ENCODE measurements at places on chromosomes 13 and 19.

DNA sequence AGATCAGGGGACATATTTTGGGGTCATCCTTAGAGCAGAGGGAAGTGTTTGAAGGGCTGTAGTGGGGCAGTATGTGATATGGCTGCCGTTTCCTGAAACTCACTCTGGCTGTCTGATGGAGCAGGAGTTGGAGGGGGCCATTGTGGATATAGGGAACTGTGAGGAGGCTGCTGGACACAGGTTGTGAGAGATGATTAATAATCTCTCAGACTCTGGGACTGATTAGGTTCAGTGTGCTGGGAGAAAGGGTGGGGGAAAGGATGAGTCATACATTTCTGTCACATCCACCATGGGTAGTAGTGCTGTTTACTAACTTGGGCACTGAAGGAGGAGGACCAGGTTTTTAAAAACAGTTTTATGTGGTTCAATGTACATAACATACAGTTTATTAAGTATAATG, 4.8 kb downstream of the B3GLCT start:
- DNase-seq, result no peak

DNA sequence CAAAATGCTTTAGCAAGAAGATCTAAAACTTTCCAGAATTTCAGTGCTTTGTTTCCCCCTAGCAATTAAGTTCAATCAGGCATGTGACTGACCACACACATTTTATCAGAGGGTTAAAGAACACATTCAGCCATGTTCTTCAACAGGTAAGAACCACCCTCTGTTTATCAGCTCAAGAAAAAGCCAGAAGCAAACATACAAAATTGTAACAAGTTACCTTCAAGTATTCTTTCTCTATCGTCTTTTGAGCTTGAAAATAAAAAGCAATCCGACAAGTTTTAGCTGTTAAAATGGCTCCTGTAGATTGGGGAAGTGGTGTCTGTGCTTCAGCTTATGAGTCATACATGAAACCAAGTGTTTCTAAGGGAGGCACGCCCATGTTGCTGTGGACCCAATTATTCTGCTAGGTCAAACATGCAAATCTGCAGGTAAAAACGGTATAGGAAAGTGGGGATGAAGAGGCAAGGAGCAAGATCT, at the start of gene ELF1:
Gene ELF1, minus strand, starts transcription at position 306 of the 477 bp plus-strand sequence. CDS start 37,262 bp downstream, outside the sequence.
- DNase-seq, result peak; percentile 32

DNA sequence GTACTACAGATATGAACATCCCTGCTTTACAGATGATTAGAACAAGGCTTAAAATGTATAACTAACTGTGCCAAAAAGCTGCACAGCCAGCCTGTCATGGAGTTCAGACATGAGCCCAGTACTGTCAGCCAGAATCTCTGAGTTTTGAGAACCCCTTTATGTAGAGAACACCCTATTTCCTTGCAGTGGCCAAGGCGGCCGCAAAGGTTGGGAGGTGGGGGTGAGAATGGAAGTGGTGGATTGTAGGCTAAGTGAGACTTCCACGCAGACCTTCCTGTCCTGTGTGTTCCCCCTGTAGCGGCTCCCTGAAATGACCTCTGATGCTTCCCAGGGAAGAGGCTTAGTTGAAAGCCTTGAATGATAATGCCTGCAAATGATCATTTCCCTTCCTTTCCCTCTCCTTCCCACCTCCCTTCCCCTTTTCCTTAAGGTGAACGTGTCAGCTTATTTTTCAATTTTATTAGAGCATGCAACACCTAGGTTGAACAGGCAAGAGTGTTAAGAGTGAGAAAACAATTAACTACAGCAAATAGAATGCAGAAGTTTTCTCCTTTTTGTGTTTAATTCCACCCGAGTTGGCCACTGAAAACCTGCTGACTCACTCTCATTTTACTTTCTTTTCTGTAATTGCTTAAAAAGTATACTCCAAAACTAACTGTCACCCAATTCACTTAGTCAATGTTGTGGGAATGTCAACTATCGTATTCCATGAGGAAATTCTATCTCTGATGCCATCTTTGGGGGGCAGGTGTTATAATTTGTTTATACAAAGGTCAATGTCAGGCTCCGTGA, 167.0 kb upstream of the EDNRB start:
- no peak for DNase-seq

DNA sequence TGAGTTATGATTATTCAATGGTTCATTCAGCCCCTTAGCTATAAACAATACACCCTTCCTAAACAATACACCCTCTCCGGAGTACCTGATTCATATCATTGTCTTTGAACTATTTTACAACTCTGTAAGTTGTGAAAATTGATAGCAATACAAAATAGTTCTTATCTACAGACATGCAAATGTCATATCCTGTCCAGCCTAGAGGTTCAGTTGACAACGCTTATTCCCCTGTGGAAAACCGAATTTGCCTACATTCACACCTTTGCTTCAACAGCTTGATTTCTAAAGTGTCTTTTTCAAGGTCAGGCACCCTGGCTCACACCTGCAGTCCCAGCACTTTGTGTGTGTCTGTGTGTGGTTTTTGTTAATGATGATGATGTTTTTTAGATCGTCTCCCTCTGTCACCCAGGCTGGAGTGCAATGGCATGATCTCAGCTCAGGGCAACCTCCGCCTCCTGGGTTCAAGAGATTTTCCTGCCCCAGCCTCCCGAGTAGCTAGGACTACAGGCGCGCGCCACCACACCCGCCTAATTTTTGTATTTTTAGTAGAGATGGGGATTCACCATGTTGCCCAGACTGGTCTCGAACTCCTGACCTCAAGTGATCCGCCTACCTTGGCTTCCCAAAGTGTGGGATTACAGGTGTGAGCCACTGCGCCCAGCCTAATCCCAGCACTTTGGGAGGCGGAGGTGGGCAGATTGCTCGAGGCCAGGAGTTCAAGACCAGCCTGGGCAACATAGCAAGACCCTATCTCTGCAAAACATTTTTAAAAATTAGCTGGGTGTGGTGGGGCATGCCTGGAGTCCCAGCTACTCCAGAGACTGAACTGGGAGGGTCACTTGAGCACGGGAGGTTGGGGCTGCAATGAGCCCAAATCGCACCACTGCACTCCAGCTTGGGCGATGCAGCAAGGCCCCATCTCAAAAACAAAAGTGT, 9.6 kb downstream of the C19orf53 start:
- no peak for DNase-seq

- no peak for DNase-seq
Measured at GRCh38 chr19:570251-570686, 2.1 kb upstream of the BSG start.

- no peak for DNase-seq
Measured at GRCh38 chr19:56141417-56141993, 418 bp downstream of the ZNF444 start.

- no peak for DNase-seq
Measured at GRCh38 chr13:37011002-37011401, 10.4 kb downstream of the EXOSC8 start.

GRCh38 chr19:33520844-33521479, 629 bp downstream of the PEPD start:
- DNase-seq, result no peak

GRCh38 chr13:90415902-90416301, 931.6 kb upstream of the MIR17HG start:
- no peak for DNase-seq

- DNase-seq, result no peak
Measured at GRCh38 chr13:95250961-95251360, 50.3 kb downstream of the ABCC4 start.

GRCh38 chr19:18307271-18307681, 15.6 kb downstream of the LSM4 start:
- no peak for DNase-seq

DNA sequence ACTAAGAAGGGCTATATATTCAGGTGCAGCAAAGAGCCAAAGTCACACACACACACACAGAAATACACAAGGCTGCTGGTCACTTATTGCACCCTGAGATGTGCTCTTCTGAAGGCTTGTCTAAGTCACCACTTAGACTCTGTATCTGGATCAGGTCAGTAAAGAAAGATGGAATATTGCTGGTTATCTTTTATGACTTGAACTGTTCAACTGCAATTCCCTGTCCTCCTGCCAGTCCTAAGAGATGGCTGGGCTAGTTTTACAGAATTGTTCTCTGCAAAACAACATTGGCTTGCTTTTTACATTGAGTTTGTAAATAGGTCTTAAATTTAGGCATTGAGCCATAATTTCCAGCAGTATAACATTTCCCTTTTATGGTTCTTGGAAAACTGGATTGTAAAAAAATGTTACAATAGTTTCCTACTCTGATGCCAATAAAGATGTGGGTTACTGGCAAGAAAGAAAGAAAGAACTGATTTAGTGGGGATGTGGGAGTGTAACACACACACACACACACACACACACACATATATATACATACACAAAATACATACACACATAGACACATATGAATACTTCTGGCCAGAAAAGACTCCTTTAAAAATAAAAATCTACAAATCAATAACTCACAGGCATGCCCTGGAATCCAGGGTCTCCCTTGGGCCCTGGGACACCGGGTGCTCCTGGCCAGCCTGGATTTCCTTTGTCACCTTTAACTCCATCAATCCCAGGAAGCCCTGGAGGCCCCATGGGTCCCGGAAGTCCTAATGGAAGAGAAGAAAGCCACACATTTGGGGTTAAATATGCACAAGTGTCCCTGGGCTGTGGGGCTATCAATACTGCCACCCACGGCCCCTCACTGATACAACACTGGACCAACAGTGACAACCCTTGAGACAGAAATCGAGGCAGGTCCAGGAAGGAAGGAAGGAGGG, 137.7 kb downstream of the COL4A1 start:
- DNase-seq, result no peak

DNA sequence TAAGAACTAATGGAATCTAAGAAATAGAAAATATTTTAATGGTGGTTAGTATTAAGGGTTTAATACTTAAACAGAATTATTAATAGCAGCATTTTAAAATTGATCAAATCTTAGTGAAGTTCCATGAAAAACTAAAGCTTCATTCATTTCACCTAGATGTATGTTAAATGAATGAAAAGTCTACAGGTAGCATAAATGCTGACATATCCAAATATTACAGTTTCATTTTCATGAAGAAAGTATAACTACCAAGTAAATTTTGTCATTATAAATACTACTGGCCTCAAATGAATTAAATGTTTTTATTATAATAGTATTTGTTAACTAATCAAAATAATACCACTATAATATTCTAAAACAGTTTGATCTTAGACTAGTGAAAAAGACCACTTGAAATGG, 403.3 kb downstream of the LIG4 start:
- DNase-seq, result no peak

GRCh38 chr13:35475212-35475959, 1.1 kb downstream of the MAB21L1 start:
- no peak for DNase-seq

GRCh38 chr19:1052349-1052975, 12.6 kb downstream of the ABCA7 start:
- DNase-seq, result no peak

DNA sequence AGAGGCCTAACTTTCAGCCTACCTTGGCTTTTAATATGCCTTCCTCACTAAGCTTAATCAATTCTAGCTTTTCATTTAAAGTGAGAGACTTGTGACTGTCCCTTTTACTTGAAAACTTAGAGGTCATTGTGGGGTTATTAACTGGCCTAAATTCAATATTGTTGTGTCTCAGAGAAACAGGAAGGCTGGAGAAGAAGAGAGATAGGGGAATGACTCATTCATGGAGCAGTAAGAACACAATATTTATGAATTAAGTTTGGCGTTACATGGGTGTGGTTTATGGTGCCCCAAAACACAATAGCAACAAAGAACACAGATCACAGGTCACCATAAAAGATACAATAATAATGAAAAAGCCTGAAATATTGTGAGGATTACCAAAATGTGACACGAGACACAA, 612.1 kb downstream of the TBC1D4 start:
- no peak for DNase-seq

DNA sequence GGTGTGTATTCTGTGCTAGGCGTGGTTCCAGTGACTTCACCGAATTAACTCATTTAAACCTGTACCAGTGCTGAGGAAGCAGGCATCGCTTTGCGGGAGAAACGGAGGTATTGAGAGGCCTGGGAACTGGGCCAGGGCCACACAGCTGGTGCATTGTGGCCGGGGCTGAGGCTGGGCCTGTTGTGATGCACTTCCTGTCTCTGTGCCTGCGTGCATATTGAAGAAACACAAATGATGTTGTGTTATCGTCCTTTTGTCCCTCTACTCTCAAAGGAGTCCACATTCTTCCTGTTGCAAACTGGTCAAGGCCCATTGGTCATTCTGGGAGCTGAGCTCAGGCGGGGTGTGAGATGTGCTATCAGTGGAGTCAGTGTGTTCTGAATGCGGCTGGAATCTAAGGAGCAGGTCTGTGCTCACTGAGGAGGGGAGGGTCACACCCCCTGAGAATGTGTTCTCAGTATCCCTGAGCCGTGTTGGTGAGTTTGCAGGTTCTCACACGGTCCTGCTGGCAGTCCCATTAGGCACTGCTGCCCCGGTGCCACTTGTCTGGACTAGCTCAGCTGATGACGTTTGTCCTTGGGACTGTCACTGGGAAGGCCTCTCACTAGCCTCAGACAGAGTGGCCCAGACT, 62.1 kb downstream of the ARHGEF7 start:
- DNase-seq, result no peak

- no peak for DNase-seq
Measured at GRCh38 chr13:84265257-84265764, 383.0 kb upstream of the SLITRK1 start.

DNA sequence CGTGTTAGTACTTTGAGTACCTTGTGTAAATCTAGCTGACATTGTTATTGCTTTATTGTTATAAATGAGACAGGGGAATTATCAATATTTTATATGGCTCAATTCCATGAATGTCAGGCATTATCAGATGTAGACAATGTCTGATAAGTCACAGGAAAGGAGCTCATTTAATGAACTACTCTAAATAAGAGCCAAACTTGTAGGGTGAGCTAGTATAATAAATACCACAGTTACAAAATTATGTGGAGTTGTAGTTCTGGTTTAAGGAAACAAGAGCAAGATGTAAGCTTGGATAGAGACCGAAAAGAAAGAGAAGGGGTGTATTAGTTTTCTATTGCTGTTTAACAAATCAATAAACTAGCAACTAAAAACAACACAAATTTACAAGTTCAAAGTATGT, 891.8 kb upstream of the SLITRK1 start:
- no peak for DNase-seq

GRCh38 chr19:13005861-13006370, 10.6 kb downstream of the NFIX start:
- DNase-seq, result no peak

- no peak for DNase-seq
Measured at GRCh38 chr13:97261254-97262005, 39.3 kb downstream of the MBNL2 start.

- DNase-seq, result peak; percentile 21
Measured at GRCh38 chr13:27171244-27171826, at the start of gene USP12. TSS of gene USP12 (minus strand) at chr13:27171811. CDS start at chr13:27171639, 172 bp downstream.

- no peak for DNase-seq
Measured at GRCh38 chr13:66137384-66137783, 1092.8 kb downstream of the PCDH9 start.

- DNase-seq, result no peak
Measured at GRCh38 chr19:20209051-20209450, 42.0 kb downstream of the ZNF486 start.

- no peak for DNase-seq
Measured at GRCh38 chr13:96229356-96229755, 139.4 kb downstream of the HS6ST3 start.
